ENCODE measurements at places on chromosomes 6 and 20. TPM values are rescaled to one million over a fixed set of nuclear protein-coding genes. Genes with fewer than 3 reads are reported as not detected.
A peak's percentile ranks its signal among the peaks of the same experiment; 100 is the strongest.

DNA sequence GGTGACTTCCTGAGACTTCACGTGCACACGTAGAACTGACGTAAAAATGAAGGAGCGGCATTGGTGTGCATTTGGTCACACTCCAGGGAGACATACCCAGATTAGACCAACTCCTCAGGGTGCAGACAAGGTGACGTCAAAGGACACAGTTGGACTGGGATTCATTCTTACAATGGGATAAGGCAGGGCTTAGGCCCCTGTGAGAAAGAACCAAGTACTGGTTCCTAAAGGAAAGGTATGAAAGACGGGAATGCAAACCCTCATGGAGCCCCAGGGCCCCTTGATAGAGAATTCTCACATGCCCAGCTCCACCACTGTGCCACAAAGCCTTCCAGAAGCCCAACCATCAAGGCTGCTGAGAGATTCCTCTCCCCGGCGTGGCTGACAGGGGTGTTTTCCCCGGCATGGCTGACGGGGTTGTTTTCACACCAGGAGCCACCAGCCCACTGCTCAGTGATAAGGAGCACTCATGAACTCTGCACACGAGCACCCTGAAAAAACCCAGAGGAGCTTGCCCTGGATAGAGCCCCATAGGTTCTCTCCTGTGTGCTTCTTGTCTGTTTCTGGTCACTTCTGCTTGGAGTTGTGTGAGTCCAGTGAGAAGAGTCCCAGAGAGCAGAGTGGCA, 90.1 kb downstream of the CAP2 start:
- no peak overlapping the region for H3K4me3 ChIP-seq
- H3K4me1 ChIP-seq = peaks cover 7% of the 10 kb centered on the region
- no peak overlapping the region for H3K27ac ChIP-seq
- H3K27me3 ChIP-seq = no peaks in the 10 kb centered on the region
- DNase-seq = no peak

- no peak for DNase-seq
- H3K27me3 ChIP-seq = no peaks in the 10 kb centered on the region
- H3K27ac ChIP-seq = no peak overlapping the region
- no peaks in the 10 kb centered on the region for H3K4me1 ChIP-seq
These were observed 10.8 kb upstream of the WTAP start for GRCh38 chr6:159716247-159717096.

- no peaks in the 10 kb centered on the region for H3K27me3 ChIP-seq
- no peaks in the 10 kb centered on the region for H3K36me3 ChIP-seq
- H3K4me3 ChIP-seq = no peak overlapping the region
- H3K27ac ChIP-seq = no peak overlapping the region
- no peaks in the 10 kb centered on the region for H3K4me1 ChIP-seq
These were observed 129.1 kb upstream of the SMLR1 start for GRCh38 chr6:130697995-130698535.

- no peaks in the 10 kb centered on the region for H3K27me3 ChIP-seq
- peaks cover 20% of the 10 kb centered on the region for H3K4me1 ChIP-seq
- H3K4me3 ChIP-seq = no peak overlapping the region
- peaks cover 4% of the 10 kb centered on the region for H3K36me3 ChIP-seq
- DNase-seq = no peak
These were observed 74.7 kb downstream of the PHACTR2 start for GRCh38 chr6:143752459-143752858.

DNA sequence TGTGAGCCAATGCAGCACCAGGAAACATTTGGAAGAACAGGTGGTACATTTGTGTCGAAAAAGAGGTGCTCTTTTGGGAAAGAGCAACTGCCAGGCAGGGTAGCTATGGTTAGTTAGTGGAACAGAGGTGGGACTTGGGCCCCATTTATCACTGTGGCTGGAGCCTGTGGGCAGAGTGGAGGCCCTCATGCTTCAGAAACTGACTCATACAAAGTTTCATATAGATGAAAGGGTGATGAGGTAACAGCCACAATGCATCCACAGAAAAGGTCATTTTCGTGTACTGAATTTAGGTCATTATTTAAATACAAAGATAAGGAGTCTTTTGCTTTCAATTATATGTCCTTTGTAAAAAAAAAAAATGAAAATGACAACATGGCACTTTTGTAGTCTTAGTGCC, 76.4 kb upstream of the HS3ST5 start:
- DNase-seq = peak; percentile 52
- no peak overlapping the region for H3K4me3 ChIP-seq
- H3K27ac ChIP-seq = no peak overlapping the region
- H3K36me3 ChIP-seq = no peaks in the 10 kb centered on the region
- H3K4me1 ChIP-seq = peaks cover 12% of the 10 kb centered on the region
- no peaks in the 10 kb centered on the region for H3K27me3 ChIP-seq

GRCh38 chr6:108118359-108118724, 43.8 kb upstream of the OSTM1 start:
- H3K27me3 ChIP-seq = peaks cover 78% of the 10 kb centered on the region
- DNase-seq = no peak
- H3K4me1 ChIP-seq = peaks cover 21% of the 10 kb centered on the region
- peak overlapping the region; percentile 80 for H3K4me3 ChIP-seq
- H3K36me3 ChIP-seq = no peaks in the 10 kb centered on the region
- H3K27ac ChIP-seq = no peak overlapping the region

- no peaks in the 10 kb centered on the region for H3K36me3 ChIP-seq
- DNase-seq = no peak
- no peaks in the 10 kb centered on the region for H3K4me1 ChIP-seq
- H3K27me3 ChIP-seq = peaks cover 12% of the 10 kb centered on the region
These were observed 239.4 kb downstream of the DLL1 start for GRCh38 chr6:170051229-170052172.

- H3K27ac ChIP-seq = no peak overlapping the region
- H3K27me3 ChIP-seq = no peaks in the 10 kb centered on the region
- H3K4me3 ChIP-seq = no peak overlapping the region
- H3K4me1 ChIP-seq = no peaks in the 10 kb centered on the region
- no peak for DNase-seq
- H3K36me3 ChIP-seq = no peaks in the 10 kb centered on the region
These were observed 56.0 kb downstream of the APCDD1L start for GRCh38 chr20:58459058-58459750.

DNA sequence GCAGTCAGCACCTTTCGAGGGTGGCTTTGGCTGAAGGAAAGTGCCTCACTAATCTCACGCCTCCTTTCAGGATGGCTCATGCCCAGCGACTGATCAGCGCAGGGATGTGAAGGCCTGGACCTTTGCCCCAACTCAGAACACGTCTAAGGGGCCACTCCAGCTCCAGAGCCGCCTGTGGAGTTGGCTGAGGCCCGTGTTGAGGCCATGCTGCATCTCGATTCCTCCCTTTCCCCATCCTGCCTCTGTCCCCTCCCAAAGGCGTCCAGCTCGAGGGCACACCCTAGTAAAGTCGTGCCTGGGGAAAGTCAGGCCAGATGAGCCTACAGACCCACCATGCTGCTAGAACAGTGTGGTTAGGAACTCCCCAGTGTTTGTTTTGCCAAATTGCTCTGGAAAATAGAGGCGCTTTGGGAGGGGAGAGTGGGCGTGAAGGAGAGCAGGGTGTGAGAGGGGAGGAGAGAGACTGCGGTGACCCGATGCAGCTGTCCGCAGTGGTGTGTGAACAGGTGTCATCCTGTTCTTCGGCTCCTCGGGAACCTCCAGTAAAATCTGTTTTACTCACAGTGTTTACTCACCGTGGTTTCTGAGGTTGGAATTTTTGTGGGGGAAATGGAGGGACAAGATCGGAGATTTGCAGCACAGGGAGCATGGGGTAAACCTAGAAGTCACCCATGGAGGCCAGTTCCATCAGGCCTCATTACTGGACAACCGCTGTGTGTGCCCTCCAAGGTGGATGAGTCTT, 85.0 kb upstream of the PMEPA1 start:
- no peak overlapping the region for H3K4me3 ChIP-seq
- H3K27me3 ChIP-seq = peaks cover 5% of the 10 kb centered on the region
- no peak overlapping the region for H3K27ac ChIP-seq
- H3K36me3 ChIP-seq = no peaks in the 10 kb centered on the region
- peaks cover 8% of the 10 kb centered on the region for H3K4me1 ChIP-seq
- DNase-seq = no peak

GRCh38 chr20:62588458-62589149, 53.7 kb upstream of the SLCO4A1 start:
- H3K36me3 ChIP-seq = no peaks in the 10 kb centered on the region
- DNase-seq = no peak
- no peak overlapping the region for H3K27ac ChIP-seq

DNA sequence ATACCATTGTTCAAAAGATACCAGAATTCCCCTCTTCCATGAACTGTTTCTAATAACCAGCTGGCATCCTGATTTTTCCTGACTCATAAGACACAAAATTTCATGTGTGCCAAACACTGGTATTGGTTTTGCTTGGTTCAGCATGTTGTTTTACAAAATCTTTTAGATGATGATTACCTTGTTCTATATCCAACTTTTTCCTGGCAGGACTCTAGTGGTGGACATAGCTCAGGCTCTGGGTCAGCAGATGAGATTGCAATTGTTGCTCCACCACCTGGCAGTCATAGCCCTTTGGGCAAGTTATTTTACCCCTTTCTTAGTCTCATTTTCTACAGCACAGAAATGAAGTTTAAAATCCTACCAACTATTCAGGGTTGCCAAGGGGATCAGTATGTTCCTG, 6.2 kb downstream of the TRIM38 start:
- no peaks in the 10 kb centered on the region for H3K27me3 ChIP-seq
- peaks cover 50% of the 10 kb centered on the region for H3K36me3 ChIP-seq
- peaks cover 2% of the 10 kb centered on the region for H3K4me1 ChIP-seq
- no peak for DNase-seq

GRCh38 chr6:32845384-32845884, 1.6 kb upstream of the PSMB8 start:
- H3K27me3 ChIP-seq = no peaks in the 10 kb centered on the region
- DNase-seq = no peak
- H3K4me1 ChIP-seq = peaks cover 16% of the 10 kb centered on the region
- H3K36me3 ChIP-seq = peaks cover 6% of the 10 kb centered on the region
- no peak overlapping the region for H3K27ac ChIP-seq

- no peaks in the 10 kb centered on the region for H3K27me3 ChIP-seq
- no peaks in the 10 kb centered on the region for H3K4me1 ChIP-seq
- no peak overlapping the region for H3K4me3 ChIP-seq
- DNase-seq = peak; percentile 2
- H3K36me3 ChIP-seq = no peaks in the 10 kb centered on the region
These were observed 245.3 kb downstream of the OGFRL1 start for GRCh38 chr6:71533939-71534379.

DNA sequence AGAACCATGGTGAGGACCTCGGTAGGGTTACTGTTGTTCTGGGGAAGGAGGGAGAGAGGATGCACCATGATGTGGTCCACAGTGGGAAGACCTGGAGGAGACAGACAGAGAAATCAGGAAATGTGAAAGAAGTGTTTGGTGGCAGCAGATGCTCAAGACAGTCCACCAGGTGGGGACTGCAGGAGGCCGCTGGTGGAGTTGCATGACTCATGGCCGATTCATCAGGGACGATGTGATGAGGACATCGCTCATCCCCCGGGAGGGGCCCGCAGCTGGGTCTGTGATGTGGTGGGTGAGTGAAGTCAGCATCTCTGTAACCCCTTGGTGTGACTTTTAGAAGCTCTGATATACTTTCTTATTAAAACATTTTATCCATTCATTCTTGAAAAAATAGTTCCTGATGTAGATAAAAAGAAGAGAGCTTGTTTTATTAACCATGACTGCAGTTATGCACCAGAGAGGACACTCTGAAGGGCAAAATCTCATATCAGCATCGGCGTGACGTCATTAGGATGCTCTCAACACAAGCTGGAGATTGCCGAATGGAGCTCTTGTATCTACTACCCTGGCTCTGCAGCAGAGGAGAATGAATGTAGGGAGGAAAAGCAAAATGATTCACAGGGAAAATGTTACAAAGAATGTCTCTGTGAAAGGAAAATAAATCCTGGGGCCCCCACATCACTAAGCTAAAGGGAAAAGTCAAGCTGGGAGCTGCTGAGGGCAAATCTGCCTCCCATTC, 71.2 kb downstream of the RAMACL start:
- H3K4me1 ChIP-seq = no peaks in the 10 kb centered on the region
- DNase-seq = peak; percentile 14
- no peaks in the 10 kb centered on the region for H3K27me3 ChIP-seq
- H3K36me3 ChIP-seq = no peaks in the 10 kb centered on the region
- H3K4me3 ChIP-seq = no peak overlapping the region

DNA sequence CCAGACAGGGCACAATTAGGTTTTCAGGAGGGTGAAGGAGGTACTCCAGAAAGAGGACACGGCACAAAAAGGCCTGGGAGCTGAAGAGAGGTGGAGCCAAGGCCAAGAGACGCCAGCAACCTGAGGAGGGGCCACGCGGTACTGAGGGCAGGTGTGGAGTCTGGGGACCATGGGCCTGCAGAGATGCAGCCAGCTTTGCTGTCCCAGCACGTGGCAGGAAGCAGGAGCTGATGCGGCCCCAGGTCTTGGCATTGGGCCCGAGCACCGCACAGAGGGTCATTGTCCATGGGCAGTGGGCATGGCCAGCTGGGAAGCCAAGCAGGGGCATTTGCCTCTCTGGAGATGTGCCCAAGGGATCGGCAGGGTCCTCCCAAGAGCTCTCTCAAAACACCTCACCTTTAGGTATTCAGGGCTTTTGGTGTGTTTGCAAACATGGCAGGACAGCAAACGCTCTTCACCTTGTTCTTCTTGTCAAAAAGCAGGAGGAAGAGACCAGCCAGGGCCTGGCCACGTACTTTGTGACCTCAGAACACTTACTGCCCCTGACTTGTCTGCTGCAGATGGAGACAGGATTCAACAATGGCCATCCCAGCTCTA, 1.4 kb upstream of the BPIFB1 start:
- H3K27me3 ChIP-seq = peaks cover 8% of the 10 kb centered on the region
- H3K36me3 ChIP-seq = no peaks in the 10 kb centered on the region
- no peak overlapping the region for H3K27ac ChIP-seq
- H3K4me1 ChIP-seq = peaks cover 81% of the 10 kb centered on the region
- DNase-seq = no peak

DNA sequence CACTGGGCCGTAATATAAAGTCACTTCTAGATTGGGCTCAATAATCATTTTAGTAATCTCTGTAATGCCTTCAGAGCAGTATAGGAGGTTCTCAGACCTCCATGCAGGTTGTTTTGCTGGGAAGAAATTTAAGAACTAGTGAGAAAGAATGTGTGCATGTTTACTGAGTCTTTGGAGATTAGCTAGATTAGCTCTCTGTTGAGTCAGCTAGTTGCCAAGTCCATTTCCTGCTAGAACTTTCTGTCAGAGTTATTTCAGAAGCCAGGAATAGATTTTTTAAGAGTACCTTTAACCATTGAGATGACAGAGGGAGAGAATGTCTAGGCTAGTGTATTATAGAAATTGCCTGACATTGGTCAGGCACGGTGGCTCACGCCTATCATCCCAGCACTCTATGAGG, 33.3 kb downstream of the ORC3 start:
- H3K27ac ChIP-seq = no peak overlapping the region
- no peaks in the 10 kb centered on the region for H3K27me3 ChIP-seq
- H3K4me1 ChIP-seq = peaks cover 8% of the 10 kb centered on the region
- H3K36me3 ChIP-seq = no peaks in the 10 kb centered on the region

The MLN gene
- total RNA-seq = not detected

The SLC22A7 gene
- total RNA-seq = 22.6 TPM

The DUSP15 gene
- total RNA-seq = 0.93 TPM

The CASP8AP2 gene
- 26.0 TPM for total RNA-seq

The BPIFA1 gene
- not detected for total RNA-seq

The SNX5 gene
- 1,306 TPM for total RNA-seq

The GSTA1 gene
- total RNA-seq = 282 TPM

The CCN2 gene
- 34.7 TPM for total RNA-seq

The PTGIS gene
- total RNA-seq = not detected

The SAMD3 gene
- total RNA-seq = not detected

The SLC17A9 gene
- 33.6 TPM for total RNA-seq

The TOX2 gene
- not detected for total RNA-seq

Data from HepG2 (cell line).